Progenitor cell of endocrine pancreas (in vitro differentiated cells): ENCODE measurements at places on chromosomes 1 and 21.

DNA sequence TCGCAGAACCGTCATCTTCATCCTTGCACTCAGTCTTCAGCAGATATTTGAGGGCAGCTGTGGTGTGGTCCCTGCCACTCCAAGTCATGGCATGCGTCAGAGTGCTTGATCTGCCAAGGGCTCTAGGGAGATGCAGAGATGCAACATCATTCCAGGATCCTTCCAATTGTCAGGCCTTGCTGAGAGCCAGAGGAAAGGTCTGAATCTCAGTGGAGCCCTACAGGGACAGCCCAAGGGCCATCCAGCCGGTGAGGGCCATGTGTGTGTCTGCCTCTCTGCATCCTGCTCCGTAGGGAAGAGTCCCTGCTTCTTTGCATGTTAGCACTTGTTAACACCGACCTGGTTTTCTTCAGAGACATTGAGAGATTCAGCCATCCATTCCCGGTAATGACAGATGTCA, 17.6 kb downstream of the MAPKAPK2 start:
- DNase-seq = no peak
- peaks cover under 1% of the 10 kb centered on the region for H3K36me3 ChIP-seq
- no peak overlapping the region for H3K27ac ChIP-seq
- peaks cover 28% of the 10 kb centered on the region for H3K4me1 ChIP-seq
- no peak overlapping the region for H3K4me3 ChIP-seq

DNA sequence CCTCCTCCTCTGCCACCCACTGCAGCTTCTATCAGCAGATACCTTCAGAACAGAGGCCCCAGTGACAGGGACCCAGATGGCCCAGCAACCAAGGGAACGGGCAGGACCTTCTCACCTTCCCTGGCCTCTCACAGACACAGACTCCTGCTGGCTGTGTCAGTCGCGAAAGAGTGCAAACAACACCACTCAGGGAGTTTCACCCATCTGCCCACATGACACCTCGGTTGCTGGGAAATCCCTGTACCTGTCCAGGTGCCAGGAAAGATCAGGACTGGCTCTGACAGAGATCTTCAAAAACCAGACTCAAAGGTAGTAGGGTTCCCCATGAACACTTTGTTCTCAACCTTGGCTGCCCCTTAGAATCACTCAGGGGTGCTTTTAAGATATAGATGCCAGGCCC, 83.5 kb upstream of the HIVEP3 start:
- no peak overlapping the region for H3K4me3 ChIP-seq
- no peaks in the 10 kb centered on the region for H3K4me1 ChIP-seq
- DNase-seq = no peak
- peak overlapping the region; percentile 69 for H3K27ac ChIP-seq
- H3K27me3 ChIP-seq = peaks cover 10% of the 10 kb centered on the region

- H3K27ac ChIP-seq = no peak overlapping the region
- H3K36me3 ChIP-seq = no peaks in the 10 kb centered on the region
- H3K4me3 ChIP-seq = no peak overlapping the region
- no peak for DNase-seq
Measured at GRCh38 chr1:38558055-38558454, 301.5 kb downstream of the RRAGC start.

- no peak overlapping the region for H3K4me3 ChIP-seq
- peaks cover 24% of the 10 kb centered on the region for H3K4me1 ChIP-seq
- no peak for DNase-seq
Measured at GRCh38 chr1:145778146-145778540, 45.8 kb downstream of the RNF115 start.

DNA sequence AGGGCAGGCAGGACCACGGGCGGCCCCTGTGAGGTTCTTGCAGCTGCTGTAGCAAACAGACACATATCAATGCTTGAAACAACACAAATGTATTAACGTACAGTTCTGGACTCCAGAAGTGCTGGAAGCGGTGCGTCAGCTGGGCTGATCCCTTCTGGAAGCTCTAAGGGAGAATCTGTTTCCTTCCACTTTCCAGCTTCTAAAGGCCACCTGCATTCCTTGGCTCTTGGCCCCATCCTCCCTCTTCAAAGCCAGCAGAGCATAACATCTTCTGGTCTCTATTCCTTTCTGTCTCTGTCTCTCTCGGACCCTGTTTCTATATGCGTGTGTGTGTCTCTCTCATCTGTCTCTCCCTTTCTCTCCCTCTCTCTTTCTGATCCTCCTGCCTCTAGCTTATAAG, 102.3 kb downstream of the SPSB1 start:
- no peaks in the 10 kb centered on the region for H3K4me1 ChIP-seq
- no peak overlapping the region for H3K27ac ChIP-seq
- H3K36me3 ChIP-seq = peaks cover 1% of the 10 kb centered on the region

- H3K4me3 ChIP-seq = no peak overlapping the region
- no peaks in the 10 kb centered on the region for H3K27me3 ChIP-seq
- H3K27ac ChIP-seq = peak overlapping the region; percentile 65
- peaks cover 22% of the 10 kb centered on the region for H3K4me1 ChIP-seq
Measured at GRCh38 chr1:72482736-72483413, 200.5 kb upstream of the NEGR1 start.

DNA sequence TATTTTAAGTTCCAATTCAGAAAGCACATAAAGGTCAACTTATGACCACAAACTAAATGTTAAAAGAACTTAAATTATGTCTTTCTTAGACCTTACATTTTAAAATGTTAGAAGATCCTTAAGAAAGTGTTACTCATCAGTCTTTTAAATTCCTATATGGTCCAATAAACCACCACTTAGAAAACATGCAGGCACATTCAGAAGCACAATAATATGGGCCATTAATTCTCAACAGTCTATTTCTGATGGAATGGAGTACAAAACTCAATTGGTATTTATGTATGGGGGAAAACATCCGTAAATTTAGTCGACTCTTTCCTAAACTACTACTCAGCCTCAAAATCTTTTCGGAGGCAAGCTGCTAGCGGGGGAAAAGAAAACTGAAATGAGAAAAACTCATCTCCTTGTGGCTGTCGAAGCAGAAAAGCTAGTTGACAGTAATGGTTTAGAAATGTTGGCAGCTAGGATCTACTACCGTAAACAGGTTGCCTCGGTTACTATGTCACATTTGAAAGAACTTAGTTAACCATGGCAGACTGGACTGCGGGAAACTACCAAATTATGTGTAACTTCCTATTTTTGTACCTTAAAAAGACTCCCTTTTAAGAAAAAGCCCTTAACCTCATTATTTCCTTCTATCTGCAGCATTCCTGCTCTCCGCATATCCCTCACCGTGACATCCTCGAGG, 1.0 kb downstream of the TRMT1L start:
- peak overlapping the region; percentile 98 for H3K4me3 ChIP-seq
- H3K4me1 ChIP-seq = peaks cover 30% of the 10 kb centered on the region
- DNase-seq = no peak
- no peaks in the 10 kb centered on the region for H3K27me3 ChIP-seq

- peaks cover 28% of the 10 kb centered on the region for H3K4me1 ChIP-seq
- H3K27ac ChIP-seq = no peak overlapping the region
- H3K27me3 ChIP-seq = no peaks in the 10 kb centered on the region
- no peak for DNase-seq
- no peaks in the 10 kb centered on the region for H3K36me3 ChIP-seq
- H3K4me3 ChIP-seq = no peak overlapping the region
Measured at GRCh38 chr1:39102537-39103327, 76.6 kb downstream of the NDUFS5 start.

DNA sequence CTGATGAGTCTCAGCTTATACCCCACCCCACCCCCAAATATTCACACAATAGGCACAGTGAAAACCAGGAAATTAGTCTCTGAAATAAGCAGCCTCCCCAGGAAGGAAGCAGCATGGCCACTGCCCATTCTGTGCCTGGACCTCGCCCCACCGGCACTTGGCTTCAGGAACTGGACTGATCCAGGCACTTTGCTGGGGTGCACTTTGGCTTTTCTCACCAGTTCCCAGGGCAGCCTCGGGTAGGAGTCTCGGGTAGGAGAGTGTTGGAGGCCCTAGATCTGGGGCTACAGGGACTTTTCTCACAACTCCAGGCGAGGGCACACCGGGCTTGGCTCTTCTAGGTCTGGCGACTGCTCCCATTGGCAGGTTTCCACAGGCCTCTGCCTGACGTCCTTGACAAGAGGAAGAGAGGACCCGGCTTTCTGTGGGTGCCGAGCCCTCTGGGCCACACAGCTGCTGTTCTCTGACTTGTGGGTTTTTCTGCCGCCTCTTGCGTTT, 18.7 kb downstream of the ADARB1 start:
- no peak for DNase-seq
- H3K36me3 ChIP-seq = no peaks in the 10 kb centered on the region
- H3K4me1 ChIP-seq = peaks cover 3% of the 10 kb centered on the region
- H3K27ac ChIP-seq = no peak overlapping the region
- no peak overlapping the region for H3K4me3 ChIP-seq

GRCh38 chr1:67118191-67118590, 16.6 kb downstream of the C1orf141 start:
- no peaks in the 10 kb centered on the region for H3K36me3 ChIP-seq
- no peak overlapping the region for H3K4me3 ChIP-seq
- H3K4me1 ChIP-seq = no peaks in the 10 kb centered on the region
- H3K27ac ChIP-seq = no peak overlapping the region
- DNase-seq = no peak

DNA sequence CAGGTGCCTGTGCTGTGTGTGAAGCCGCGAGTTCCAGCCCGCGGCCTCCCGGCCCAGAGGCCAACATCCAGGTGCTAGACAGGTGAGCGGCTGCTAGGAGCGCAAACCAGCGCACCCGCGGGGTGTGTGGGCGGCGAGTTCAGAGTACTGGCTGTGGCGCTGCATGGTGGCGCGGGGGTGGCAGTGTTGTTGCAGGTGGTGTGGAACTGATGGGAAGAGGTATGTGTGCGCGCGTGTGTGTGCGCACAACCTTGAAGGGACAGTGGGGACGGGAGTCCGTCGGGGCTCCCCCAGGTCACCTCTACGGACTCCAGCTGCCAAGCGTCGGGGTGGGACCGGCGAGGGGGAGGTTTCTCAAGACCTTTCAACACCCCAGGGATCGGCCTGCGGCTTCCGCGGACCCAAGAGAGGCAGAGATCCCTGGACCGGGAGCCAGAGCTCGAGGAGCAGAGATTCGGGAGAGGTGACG, 433 bp upstream of the DMBX1 start:
- peaks cover 92% of the 10 kb centered on the region for H3K27me3 ChIP-seq
- no peaks in the 10 kb centered on the region for H3K36me3 ChIP-seq
- H3K4me1 ChIP-seq = peaks cover 10% of the 10 kb centered on the region
- peak overlapping the region; percentile 42 for H3K4me3 ChIP-seq

- no peaks in the 10 kb centered on the region for H3K36me3 ChIP-seq
- H3K4me1 ChIP-seq = no peaks in the 10 kb centered on the region
- H3K27ac ChIP-seq = no peak overlapping the region
- DNase-seq = no peak
- H3K4me3 ChIP-seq = no peak overlapping the region
Measured at GRCh38 chr1:234836045-234836681, 226.2 kb upstream of the IRF2BP2 start.

DNA sequence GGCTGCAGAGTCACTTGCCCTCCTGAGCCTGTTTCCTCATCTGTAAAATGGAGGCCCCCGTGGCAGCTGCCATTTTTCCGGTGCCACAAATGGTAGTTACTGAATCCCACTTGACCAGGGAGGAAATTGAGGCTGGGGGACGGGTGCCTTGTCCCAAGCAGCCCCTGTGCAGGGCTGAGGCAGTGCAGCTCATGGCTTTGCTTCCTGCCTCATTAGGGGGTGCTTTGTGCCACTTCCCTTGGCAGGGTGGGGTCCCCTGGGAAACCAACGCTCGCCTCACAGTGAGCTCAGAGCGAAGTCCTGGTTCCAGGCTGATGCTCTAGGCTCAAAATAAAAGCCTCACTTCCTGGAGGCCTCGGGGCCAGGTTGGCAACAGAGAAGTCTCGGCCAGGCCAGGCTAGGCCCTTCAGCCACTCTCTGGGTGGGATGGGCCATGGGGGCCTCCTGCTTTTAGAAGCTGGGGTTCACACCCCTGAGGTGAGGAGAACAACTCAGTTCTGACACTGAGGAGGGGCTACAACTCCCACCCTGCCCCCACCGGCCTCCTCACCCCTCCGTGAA, 6.8 kb downstream of the LAPTM5 start:
- H3K36me3 ChIP-seq = no peaks in the 10 kb centered on the region
- H3K4me3 ChIP-seq = no peak overlapping the region
- no peak overlapping the region for H3K27ac ChIP-seq
- H3K4me1 ChIP-seq = peaks cover 6% of the 10 kb centered on the region

DNA sequence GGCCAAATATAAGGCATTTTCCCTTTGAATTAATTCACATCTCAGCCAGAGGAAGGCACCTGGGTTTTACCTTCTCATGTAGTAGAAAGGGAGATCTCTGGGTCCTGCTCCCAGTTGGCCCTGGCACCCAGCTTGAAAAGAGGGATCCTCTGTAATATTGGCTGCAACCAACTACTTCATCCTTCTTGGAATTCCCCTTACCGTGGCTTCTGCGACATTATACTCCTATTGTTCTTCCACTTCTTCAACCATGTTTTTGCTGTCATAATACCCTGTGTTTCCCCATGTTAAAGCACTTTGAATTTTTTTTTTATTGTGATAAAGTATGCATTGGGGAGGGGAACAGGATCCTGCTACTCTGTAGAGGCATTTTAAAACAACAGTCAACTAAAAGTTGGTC, 26.8 kb downstream of the RNF220 start:
- H3K4me1 ChIP-seq = peaks cover 10% of the 10 kb centered on the region
- peaks cover 35% of the 10 kb centered on the region for H3K27me3 ChIP-seq
- no peaks in the 10 kb centered on the region for H3K36me3 ChIP-seq
- no peak overlapping the region for H3K4me3 ChIP-seq

DNA sequence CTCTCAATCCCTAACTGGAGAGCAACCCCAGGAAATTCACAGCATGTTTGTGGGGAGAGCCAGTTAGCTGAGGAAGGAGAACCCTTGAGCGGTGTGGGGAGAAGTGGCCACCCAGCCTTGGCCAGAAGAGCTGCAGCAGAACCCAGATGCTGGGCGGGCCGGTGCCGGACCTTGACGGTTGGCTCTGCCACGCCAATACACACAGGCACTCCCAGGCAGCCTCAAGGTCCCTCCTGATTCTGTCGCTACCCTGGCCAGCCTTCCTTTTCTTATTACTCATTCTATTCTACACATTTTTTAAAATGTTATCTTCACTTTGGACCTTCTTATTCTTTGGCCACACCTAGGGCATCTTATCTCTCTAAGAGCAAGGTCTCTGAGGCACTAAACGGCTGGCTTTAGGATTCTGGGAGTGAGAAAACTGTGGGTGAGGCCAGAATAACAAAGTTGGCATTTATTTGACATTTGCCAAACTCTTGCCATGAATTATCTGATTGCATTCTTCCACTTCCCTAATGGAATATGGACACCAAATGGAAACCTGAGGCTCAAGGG, 50.4 kb upstream of the GPR37L1 start:
- H3K27ac ChIP-seq = no peak overlapping the region
- H3K36me3 ChIP-seq = no peaks in the 10 kb centered on the region
- no peak overlapping the region for H3K4me3 ChIP-seq
- peaks cover 52% of the 10 kb centered on the region for H3K4me1 ChIP-seq

- DNase-seq = no peak
- no peaks in the 10 kb centered on the region for H3K27me3 ChIP-seq
- H3K4me3 ChIP-seq = no peak overlapping the region
- no peaks in the 10 kb centered on the region for H3K36me3 ChIP-seq
- H3K4me1 ChIP-seq = peaks cover 1% of the 10 kb centered on the region
Measured at GRCh38 chr1:40939320-40940059, 40.0 kb upstream of the CTPS1 start.

DNA sequence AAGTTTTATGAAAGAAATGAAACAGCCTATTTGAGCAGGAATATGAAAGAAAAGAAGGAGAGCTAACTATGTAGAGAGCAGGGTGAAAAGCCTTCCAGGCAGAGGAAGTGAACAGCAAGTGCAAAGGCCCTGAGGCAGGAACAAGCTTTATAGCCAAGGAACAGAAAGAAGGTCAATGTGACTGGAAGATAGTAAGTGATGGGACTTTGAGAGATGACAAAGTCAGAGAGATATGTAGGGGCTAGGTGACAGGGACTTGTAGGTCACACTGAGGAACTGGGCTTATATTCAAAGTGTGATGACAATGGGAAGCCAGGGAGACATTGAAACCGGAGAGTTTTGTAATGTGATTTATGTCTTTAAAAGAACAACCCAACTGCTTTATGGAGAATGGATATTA, 18.9 kb downstream of the PRRX1 start:
- peaks cover 46% of the 10 kb centered on the region for H3K27me3 ChIP-seq
- H3K4me3 ChIP-seq = no peak overlapping the region
- H3K4me1 ChIP-seq = no peaks in the 10 kb centered on the region
- DNase-seq = no peak
